ENCODE measurements at places on chromosomes 6 and 20.
A peak's percentile ranks its signal among the peaks of the same experiment; 100 is the strongest.

- DNase-seq, result no peak
These were observed 73.2 kb downstream of the NPEPL1 start for GRCh38 chr20:58765780-58766179.

GRCh38 chr6:105907991-105908390 is 178.1 kb upstream of the PRDM1 start:
- DNase-seq, result no peak

GRCh38 chr6:331622-332521 is 39.6 kb downstream of the DUSP22 start:
- DNase-seq, result no peak

GRCh38 chr6:150756173-150756572 is 109.3 kb upstream of the MTHFD1L start:
- no peak for DNase-seq

GRCh38 chr20:8372824-8373380 is 240.8 kb downstream of the PLCB1 start:
- no peak for DNase-seq

- no peak for DNase-seq
These were observed 216.1 kb downstream of the GMDS start for GRCh38 chr6:2029130-2029794.

GRCh38 chr20:1370548-1371110 is 22.2 kb downstream of the FKBP1A start:
- DNase-seq, result no peak

DNA sequence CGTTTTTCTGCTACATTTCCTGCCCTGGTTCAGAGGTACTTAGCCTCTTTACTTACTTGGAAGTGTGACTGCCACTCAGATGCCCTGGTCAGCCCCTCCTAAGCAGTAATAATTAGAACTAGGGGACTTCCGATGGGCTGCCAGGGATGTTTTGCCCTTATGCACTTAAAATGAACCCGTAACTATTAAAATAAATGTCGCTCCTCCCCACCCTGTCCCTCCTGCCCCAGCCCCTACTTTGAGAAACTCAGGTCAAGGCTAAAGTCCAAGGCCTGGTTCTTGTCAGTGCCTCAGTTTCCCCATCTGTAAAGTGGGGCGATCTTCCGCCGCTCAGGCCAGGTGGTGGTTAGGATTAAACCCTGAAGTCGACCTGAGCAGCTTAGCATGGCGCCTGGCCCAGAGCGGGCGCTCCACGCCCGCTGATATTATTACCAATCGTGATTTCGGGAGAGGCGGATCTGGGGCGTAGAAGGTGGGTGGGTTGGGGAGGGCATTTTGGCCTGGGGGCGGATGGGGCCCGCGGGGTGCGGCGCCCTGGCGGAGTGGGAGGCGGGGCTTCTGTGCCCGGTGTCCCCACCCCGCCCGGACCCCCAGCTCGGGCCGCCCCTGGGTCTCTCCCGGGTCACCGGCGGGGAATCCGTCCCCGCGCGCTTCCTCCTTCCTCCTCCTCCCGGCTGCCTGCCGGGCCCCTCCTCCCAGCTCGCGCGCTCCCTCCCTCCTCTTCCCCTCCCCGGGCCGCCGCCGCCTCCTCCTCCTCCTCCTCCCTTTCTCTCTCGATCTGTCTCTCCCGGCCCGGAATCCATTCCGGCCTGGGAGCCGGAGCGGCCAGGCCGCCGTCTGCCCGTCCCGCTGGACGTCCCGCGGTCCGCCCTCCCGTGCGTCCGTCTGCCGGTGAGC is at the start of gene SRC:
Gene SRC (plus strand): TSS at position 802 of the 897 bp plus-strand sequence. CDS start 38,014 bp downstream, outside the sequence.
- DNase-seq, result peak; percentile 29

DNA sequence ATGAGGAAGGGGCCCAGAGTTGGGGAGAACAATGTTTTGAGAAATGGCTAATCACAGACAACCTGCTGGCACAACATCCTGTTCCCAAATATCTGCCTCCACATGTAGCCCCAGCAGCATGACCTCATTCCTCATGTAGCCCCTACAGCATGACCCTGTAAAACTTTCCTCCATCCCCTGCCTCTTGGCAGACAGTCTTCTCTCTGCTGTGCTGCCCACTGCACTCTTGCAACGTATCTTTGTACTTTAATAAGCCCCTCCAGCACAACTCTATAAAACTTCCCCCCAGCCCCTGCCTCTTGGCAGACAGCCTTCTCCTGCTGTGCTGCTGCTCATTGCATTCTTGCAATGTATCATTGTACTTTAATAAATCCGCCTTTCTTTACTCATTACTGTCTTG is 278.8 kb downstream of the HDGFL1 start:
- no peak for DNase-seq

GRCh38 chr20:62887860-62888239 is 26.2 kb upstream of the TCFL5 start:
- no peak for DNase-seq

DNA sequence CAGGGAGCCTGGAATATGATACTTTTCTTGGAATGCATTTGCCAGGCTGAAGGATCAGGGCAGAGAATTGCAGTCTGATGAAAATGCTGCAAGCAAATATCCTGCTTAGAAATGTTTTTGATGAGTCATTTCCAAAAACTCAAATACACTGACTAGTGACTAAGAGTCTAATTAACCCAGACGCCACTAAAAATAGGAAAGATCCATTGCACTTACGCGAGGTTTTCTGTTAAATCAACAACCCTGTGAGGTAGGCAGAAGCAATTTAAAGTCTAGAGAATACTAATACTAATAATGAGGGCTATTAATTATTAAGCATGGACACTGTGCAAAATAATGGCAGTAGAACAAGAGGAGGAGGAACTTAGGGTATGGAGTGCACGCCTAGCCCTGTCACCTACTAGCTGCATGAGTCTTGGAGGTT is 130.1 kb upstream of the DOK5 start:
- DNase-seq, result no peak

DNA sequence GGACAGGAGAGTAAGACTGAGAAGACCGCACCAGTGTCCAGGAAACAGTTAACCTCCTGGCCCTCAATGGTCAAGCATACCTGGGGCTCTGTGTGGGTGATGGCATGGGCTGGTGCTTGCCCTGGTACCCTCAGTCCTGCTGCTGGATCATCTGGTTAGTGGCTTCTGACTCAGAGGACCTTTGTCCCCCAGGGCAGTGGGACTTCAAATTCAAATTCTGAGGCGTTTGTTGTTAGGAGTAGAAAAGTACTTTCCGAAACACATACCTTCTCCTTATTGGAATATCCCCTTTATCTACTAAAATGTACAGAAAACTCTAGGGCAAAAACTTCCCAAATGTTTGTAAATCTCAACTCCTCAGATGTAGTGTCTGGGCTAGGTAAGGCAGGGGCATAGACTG is 4.1 kb upstream of the SFT2D1 start:
- no peak for DNase-seq

DNA sequence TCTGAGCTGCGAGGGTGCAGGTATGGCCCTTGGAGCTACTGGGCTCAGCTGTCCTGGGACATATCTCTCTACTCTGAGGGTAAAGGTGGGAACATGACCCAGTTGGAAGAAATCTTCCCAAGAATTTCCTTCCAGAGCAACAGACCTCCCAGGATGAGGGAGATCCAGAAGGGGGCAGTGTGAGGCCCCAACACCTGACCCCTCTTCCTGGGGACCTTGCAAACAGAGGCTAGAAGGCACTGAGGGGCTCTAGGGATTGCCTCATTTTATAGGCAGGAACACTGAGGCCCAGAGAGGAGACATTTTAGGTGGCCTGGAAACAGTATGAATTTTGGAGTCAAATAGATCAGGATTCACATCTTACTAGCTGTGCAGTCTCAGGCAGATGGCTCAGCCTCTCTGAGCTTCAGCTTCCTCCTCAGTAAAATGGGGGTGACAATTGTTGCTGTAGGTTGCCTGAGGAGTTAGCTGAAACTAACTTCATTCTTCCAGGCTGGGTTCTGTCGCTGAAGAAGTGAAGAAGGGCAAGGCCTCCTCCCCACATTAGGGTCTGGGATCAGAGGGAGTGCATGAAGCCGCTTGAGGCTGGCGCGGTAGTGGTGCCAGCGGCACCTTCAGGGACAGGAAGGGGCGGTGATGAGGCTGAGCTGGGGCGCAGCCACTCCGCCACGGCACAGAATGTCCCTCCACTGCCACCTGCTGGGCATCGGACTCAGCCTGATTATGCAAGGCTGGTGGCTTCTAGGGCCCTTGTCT is 11.4 kb downstream of the KCNK17 start:
- peak; percentile 84 for DNase-seq

GRCh38 chr6:127302728-127303660 is 36.3 kb downstream of the RNF146 start:
- peak; percentile 21 for DNase-seq

DNA sequence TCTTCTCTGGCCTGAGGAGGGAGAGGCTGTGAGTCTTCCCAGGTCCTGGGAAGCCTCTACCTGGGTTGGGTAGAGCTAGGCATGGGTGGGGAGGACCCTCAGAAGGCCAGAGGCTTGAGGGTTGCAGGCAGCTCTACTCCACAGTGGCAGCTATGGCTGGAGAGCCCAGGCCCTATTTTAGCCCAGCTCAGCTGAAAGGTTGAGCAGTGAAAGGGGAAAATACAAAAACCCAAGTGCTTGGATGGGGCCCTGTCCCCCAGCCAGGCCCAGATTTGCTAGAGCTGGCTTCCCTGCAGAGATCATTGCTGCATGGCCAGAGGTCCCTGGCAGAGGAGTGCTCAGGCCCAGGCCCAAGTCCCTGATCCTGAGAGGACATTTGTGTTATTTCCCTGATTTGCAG is 45.7 kb downstream of the SUN5 start:
- no peak for DNase-seq

- no peak for DNase-seq
These were observed 43.5 kb upstream of the PCMTD2 start for GRCh38 chr20:64211874-64212658.

DNA sequence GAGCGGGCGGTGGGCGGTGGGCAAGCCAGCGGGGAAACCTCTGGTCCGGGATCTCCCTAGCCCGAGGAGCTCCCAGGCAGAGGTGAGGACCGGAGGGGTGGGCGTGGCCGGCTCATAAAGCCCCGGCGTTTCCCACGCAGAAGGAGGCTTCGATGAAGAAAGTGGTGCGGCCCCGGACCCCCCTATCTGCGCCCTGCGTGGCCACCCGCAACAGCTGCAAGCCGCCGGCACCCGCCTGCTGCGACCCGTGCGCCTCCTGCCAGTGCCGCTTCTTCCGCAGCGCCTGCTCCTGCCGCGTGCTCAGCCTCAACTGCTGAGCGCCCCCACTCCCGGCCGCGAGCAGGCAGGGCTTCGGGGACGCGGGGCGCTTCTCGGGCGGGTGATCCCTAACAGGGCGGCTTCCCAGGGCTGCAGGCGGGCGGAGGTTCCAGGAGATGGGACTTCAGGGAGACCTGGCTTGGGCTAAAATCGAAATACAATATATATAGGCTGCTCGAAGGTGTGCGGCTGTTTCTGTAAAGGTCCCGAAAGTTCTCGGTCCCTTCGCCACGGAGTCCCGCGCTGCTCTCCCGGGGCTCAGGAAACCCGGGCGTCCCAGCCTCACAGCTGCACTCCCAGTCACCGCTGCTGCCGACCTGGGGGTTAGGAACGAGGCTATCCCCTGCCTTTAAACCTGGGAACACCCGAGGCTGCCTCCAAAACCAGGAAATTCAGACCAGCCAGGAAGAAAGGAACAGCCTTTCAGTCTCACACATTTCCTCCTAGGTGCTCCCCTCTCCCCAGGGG is 27.8 kb downstream of the ASIP start:
- no peak for DNase-seq

DNA sequence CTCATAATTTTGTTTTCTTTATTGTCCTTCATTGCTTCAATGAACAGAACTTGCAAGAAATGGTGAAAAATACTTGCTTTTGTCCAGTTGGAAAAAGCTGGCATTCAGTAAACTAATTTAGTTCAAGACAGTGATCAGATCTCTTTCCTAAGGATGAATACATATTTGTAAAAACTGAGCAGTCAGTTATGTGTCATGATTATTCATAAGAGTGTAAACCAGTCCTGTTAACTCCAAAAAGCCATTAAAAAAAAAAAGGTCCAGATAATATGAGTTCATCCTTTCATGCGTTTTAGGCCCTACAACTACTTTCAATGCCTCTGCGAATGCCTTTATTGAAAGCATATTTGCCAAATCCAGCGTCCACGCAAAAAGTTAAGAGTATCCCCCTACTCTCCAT is 609 bp downstream of the PGM3 start:
- DNase-seq, result peak; percentile 10

GRCh38 chr20:60024245-60024644 is 66.0 kb downstream of the CDH26 start:
- DNase-seq, result no peak

GRCh38 chr6:109455437-109456110 is at the start of gene MICAL1:
Gene MICAL1 (minus strand): TSS chr6:109455772. CDS start chr6:109454196, 1,576 bp downstream.
- peak; percentile 89 for DNase-seq

DNA sequence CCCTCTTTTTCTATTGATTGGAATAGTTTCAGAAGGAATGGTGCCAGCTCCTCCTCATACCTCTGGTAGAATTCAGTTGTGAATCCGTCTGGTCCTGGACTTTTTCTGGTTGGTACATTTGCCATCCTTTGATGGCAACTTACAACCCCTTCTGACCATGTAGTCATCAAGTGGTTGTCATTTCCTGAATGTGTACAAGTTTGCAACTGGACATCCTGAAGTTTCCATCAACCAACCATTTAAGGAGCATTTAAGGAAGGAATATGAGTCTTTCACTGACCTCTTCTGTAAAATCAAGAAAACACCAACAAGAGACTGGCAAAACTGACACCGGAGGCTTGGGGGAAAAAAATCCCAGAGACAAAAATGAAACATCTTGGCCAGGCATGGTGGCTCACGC is 97.4 kb downstream of the RIN2 start:
- DNase-seq, result no peak

GRCh38 chr6:15430931-15431405 is 185.1 kb downstream of the JARID2 start:
- no peak for DNase-seq

- no peak for DNase-seq
These were observed 41.1 kb downstream of the FOXP4 start for GRCh38 chr6:41587131-41587879.

DNA sequence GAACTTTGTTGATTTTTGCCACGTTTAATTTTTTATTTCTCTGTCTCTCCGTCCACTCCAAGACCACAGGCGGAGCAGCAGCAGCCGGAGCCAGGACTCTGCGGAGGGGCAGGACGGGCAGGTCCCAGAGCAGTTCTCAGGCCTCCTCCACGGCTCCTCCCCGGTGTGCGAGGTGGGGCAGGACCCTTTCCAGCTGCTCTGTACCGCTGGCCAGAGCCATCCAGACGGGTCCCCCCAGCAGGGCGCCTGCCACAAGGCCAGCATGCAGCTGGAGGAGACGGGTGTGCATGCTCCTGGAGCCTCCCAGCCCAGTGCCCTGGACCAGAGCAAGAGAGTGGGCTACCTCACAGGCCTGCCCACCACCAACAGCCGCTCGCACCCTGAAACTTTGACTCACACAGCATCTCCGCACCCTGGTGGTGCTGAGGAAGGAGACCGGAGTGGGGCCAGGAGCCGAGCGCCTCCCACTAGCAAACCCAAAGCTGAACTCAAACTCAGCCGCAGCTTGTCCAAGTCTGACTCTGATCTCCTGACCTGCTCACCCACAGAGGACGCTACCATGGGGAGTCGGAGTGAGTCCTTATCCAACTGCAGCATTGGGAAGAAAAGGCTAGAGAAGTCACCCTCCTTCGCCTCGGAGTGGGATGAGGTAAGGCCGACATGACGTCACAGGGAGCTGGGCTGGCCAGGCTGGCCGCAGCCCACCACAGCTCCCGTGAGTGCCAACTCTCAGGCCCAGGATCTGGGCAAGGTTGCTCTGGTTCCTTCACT is 123.5 kb downstream of the TCP11 start:
- no peak for DNase-seq

GRCh38 chr20:36170542-36171215 is 16.1 kb downstream of the EPB41L1 start:
- no peak for DNase-seq
